ENCODE measurements at places on chromosomes 4 and X.

DNA sequence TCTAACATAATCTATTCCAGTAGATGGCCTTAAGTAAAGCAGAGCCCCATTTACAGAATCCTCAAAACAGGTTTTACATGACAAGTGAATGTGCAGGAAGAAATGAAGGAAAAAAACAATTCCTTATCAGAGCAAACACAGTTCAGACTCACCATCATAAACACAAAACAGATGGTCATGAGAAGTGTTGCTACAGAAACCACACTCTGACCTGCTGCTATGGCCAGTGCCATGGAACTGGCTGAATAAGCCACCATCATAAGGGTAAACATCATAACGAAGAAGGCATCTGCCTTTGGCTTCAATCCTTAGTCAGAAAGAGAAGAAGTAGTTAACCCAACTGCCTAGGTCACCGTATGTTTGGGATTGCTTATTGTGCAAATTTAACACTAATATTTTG lies 61.1 kb downstream of the ABCG2 start:
- no peak for DNase-seq

DNA sequence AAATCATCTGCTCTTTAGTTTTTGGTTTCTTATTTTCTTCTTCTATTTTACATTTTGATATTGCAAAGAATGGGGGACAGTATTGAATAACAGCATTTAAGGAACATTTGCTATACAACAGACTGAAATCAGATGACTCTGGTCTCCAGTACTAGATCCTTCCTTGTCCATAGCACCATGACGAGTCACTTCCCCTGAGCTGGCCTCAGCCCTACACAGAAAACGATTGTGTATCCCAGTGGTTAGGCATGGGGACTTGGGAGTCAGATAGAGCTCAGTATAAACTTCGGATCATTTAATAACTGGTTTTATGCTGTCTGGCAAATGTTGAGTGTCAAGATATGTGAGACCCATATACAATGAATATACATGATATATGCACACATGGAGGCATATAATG lies 44.7 kb upstream of the BEX4 start:
- no peak for DNase-seq

DNA sequence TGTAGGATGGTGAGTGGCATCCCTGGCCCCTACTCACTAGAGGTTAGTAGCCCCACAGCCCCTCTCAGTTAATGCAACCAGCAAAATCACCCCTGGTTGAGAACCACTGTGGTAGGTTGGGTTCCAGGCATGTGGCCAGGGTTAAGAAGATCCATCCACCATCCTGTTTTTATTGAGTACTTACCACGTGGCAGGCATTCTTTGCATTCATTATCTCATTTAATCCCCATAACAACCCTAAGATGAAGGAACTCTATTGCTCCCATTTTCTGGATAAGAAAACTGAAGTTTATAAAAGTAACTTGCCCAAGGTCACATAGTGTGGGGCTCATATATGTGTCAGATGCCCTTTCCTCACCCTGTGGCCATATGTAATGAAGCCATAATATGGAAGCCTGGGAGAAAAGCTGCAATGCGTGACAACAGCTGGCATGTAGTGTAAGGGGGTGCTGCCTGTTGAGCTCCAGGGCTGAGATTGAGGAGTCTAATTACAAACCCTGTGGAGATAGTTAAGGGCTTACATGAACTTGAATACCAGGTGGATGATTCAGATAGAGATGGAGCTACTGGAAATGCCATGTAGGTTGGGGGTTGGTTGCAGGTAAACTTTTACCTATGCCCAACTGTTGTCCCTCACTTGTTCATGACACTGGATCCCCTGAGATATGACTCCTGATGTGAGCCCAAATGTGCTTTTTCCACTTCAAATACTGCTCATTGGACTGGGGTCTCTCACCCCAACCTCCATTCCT lies 100.2 kb upstream of the PGRMC2 start:
- DNase-seq = no peak

DNA sequence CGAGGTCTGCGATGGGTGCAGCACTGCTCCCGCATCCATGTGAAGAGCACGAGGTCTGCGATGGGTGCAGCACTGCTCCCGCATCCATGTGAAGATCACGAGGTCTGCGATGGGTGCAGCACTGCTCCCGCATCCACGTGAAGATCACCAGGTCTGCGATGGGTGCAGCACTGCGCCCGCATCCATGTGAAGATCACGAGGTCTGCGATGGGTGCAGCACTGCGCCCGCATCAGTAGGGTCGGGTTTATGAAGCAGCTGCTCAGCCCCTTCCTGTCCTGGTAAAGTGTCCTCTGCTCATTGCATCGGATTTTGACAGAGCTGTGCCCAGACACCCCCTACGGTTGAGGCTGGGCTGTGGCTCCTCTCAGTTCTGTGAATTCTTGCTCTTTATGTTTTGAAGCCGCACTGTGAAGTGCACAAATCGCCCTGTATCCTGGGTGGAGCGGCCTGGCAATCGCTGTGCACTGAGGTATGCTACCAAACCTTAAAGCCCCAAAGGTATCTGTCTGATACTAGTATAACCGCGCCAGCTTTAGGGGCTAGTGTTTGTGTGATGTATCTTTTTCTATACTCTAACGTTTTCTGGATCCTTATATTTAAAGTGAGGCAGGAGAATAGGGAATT lies 98.7 kb downstream of the CPZ start:
- no peak for DNase-seq

GRCh38 chrX:26262121-26262523 lies 46.2 kb downstream of the MAGEB5 start:
- DNase-seq = no peak

DNA sequence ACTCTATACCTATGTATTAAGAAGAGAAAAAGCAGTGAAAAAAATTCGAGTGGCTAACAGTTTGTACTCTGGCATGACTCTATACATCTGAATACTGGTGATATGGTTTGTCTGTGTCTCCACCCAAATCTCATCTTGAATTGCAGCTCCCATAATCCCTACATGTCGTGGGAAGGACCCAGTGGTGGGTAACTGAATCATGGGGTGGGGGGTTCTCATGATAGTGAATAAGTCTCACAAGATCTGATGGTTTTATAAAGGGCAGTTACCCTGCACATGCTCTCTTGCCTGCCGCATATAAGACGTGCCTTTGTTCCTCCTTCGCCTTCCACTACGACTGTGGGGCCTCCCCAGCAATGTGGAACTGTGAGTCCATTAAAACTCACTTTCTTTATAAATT lies 70.4 kb downstream of the LRBA start:
- no peak for DNase-seq

DNA sequence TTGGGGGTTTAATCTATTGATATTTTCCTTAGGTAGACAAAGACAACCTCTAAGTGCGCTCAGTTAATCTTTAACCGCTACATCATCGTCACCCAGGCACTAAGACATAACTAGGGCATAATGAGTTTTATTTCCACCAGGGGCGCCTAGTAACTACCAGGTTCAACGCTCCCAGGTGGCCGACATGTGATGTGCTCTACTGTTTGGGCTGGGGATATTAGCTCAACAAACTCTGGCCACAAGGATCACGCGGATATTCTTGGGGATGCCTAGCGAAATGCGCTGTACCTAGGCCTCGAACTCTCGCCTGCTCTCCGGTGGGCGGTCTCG lies 915 bp upstream of the RAB33B start:
- DNase-seq = no peak

DNA sequence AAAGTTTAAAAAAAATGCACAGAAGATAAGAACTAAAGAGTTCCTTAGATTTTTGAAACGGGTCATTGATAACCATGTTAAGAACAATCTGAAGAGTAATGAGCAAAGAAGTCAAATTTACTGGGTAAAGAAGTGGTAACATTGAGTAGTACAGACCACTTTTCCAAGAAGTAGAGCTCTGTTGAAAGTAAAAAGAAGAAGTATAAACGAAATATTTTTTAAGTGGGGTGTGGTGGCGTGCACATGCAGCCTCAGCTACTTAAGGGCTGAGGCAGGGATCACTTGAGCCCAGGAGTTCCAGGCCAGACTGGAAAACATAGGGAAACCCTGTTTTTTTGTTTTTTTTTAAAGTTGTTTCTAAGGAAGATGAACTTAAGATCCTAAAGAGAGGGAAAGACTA lies 68.5 kb downstream of the UBA6 start:
- no peak for DNase-seq

- peak; percentile 80 for DNase-seq
Measured at GRCh38 chr4:5024673-5025072, 5.4 kb upstream of the CYTL1 start.

GRCh38 chrX:13387666-13388494 lies 68.0 kb upstream of the ATXN3L start:
- DNase-seq = no peak

GRCh38 chrX:87900320-87900908 lies 382.8 kb downstream of the KLHL4 start:
- DNase-seq = no peak

DNA sequence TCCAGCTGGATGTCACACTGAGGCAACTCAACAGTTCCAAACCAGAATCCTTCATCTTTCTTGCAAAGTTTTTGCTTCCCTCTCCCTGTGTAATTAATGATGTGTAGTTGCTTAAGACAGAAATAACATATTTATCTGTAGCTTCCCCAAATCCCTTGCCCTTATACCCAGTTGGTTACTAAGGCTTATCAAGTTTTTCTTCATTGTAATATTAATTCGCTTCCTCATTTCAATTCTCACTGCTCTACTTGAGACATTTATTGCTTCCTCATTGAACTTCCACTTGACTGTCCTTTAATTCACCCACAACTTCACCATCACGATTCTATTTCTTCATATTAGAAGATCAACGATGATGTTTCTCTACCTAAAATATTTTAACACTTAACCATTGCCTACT lies 386.6 kb upstream of the CPEB2 start:
- no peak for DNase-seq

DNA sequence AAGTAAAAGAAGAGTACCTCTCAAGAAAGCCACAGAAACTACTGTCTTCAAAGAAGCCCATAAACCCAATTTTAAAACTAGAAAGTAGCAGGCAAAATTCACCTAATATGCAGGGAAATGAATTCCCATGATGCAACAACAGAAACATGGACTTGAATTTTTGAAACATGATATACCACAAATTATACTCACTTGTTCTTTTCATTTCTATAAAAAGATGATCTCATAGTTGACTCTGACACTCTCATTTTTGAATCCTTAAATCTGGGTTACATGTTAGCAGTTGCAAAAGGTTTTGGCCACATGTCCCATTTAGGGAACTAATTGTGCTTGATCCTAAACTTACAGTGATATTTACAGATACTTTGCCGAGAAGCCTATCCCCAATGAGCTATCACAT lies 1130.8 kb downstream of the FAT4 start:
- no peak for DNase-seq

- DNase-seq = no peak
Measured at GRCh38 chrX:68897118-68897945, 68.5 kb downstream of the EFNB1 start.

GRCh38 chr4:73410916-73411730 lies 7.0 kb downstream of the ALB start:
- DNase-seq = no peak

GRCh38 chrX:53125506-53125905 lies 31.6 kb downstream of the KANTR start:
- DNase-seq = no peak

DNA sequence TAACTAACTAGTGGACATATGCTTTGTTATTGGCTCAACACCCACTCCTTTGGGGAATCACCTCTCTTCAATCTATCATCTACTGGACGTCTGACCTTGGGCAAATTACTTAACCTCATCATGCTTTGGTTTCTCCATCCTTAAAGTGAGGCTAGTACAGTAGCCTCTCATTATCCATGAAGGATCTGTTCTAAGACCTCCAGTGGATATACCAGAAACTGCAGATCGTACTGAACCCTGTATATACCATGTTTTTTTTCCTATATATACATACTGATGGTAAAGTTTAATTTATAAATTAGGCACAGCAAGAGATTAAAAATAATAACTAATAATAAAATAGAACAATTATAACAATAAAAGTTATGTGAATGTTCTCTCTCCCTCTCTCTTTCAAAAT lies 56.2 kb downstream of the HMGB3 start:
- DNase-seq = no peak

GRCh38 chr4:165537028-165537648 lies 158.3 kb downstream of the CPE start:
- DNase-seq = no peak

DNA sequence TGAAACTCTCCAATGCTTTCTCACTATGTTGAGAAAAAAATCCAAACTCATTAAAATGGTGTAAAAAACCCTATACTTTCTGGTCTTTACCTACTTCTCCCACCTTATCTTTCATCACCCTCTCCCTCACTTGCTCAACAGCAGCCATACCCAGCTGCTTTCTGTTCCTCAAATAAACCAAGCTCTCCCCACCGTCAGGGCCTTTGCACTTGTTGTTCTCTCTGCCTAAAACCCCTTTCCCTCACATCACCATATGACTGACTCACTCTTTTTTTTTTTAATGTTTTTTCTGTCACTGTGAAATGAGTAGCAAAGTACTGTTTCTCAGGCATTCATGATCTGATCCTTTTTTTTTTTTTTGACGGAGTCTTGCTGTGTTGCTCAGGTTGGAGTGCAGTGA lies 122.3 kb upstream of the TMEM164 start:
- no peak for DNase-seq

DNA sequence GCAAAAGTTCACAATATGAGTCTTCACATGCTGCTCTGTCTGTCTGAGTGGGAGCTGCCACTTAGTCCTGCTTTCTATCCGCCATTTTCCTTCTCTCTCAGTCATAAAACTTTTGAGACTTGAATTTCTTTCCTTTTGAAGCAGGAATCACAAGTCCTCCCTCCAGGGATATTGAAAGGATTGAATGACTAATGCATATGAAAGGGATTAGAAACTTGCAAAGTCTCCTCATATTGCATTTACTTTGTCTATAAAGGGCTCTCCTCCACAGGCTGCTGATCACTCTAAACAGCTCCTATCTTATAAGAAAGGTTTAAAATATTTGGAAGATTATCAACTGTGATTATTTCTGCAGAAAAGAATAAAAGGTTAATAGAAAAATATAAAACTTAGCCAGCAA lies 879.1 kb downstream of the ARAP2 start:
- DNase-seq = no peak

GRCh38 chr4:56222514-56222913 lies 164.8 kb downstream of the AASDH start:
- DNase-seq = no peak

- DNase-seq = no peak
Measured at GRCh38 chr4:3217266-3217665, 31.7 kb upstream of the MSANTD1 start.

- no peak for DNase-seq
Measured at GRCh38 chr4:74632634-74633033, 161.7 kb downstream of the BTC start.

GRCh38 chr4:97942951-97943350 lies 200.3 kb downstream of the STPG2 start:
- no peak for DNase-seq

- no peak for DNase-seq
Measured at GRCh38 chr4:140724760-140725159, 31.4 kb downstream of the TBC1D9 start.

GRCh38 chr4:23388699-23389395 lies 501.0 kb downstream of the PPARGC1A start:
- DNase-seq = no peak
